Stimulated activated CD8-positive, alpha-beta memory T cell treated with anti-CD3 and anti-CD28 coated beads, Interleukin-15, amount 100 ng/mL, for 4 hours (primary cell): ENCODE measurements at places on chromosomes 3 and 15.

GRCh38 chr3:4850211-4850927 lies 128.9 kb upstream of the BHLHE40 start:
- DNase-seq, result no peak

- no peak for DNase-seq
These were observed 12.2 kb downstream of the SLTM start for GRCh38 chr15:58921267-58921790.

GRCh38 chr15:42737529-42738328 lies 801 bp upstream of the CDAN1 start:
- DNase-seq, result no peak

DNA sequence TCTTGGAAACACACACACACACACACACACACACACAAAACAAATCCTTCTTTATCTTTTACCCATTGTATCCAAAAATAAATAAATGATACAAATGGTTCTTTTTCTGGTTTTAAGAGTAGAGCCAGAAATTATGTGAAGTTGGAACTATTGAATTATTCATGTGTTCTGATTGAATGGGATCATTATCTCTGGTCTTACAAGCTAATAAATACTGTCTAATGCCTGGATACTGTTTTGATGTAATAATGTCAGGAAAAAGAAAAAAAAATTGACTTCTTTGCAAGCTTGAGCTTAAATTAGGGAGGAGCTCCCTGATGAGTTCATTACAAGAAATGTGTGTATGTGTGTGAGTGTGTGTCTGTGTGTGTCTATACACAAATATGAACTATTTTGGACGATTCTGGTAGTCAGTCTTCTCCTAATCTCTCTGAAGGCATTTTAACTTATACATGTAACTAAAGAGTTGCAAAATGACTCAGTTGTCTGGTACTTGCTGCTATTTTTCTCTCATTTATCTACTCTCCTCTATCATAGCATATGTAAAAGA lies 507.2 kb upstream of the AGTR1 start:
- no peak for DNase-seq

DNA sequence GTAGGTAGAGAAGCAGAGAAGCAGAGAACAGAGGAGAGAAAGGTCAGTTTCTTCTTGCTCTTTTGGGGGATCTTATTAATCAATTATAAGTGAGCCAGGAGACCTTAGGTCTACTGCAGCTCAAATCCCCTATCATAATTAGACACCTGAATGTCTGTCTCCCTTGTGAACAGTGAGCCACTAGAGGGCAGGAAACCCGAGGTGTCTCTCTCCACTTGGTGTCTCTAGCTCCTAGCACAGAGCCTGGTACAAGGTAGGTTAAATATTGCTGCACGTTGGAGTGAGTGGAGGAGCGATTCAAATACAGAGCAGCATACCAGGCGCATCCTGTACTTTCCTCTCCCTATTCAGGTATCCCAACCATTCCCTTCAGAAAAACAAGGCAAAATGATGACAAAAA lies 2.0 kb upstream of the ST8SIA2 start:
- no peak for DNase-seq

DNA sequence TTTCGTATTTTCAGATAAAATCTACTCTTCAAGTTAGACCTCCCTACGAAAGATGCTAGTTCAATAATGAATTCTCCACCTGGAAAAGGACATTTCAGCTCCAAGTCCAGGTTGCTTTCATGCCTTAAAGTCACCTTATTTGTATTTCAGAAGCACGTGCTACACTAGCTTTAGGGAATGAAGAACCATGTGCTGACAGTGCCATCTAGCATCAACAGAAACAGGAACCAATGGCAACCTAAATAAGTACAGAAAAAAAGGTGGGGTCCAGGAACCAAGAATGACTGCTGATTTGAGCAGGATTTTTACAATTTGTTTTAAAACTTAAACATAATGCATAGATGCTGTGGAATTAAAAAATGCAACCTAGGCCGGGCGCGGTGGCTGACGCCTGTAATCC lies 77.6 kb upstream of the SNRPN start:
- DNase-seq, result no peak

GRCh38 chr15:86541540-86541939 lies 461.9 kb downstream of the AGBL1 start:
- DNase-seq, result no peak

DNA sequence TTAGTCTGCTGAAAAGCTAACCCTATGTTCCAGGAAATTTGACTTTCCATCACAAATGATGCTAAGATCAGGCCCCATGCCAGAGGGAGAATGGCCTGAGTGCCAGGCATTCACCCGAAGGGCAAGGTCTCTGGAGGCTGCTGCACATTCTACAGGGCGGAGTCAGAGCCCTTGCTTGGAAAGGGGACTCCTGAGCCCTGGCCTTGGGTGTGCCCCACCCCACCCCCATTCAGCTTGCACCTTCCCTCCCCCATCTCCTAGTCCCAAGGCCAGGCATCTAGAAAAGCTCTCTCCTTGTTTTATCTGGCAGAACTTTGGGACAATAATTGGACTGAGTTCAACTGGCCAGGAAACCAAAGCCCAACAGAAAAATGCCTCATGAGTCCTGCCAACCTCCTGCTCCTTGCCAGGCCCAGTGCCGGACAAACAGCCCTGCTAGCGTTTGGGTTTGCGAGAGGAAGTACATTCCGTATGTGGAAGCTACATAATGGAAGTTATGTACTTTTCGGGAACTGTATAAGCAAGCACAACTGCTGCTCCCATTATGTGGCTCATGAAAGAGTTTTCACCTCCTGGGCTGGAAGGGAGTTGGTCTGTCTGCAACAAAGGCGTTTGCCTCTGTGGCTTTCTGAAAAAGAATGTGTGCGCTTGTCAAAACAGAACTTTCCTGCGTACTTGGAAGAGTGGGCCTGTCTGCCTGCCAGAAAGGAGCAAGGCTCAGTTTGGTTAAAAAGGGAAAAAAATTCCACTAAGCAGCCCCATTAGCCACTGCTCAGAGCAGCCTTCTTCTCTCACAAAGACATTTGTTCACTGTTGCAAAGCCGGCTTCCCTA lies 321.5 kb upstream of the CTNNB1 start:
- DNase-seq, result no peak

DNA sequence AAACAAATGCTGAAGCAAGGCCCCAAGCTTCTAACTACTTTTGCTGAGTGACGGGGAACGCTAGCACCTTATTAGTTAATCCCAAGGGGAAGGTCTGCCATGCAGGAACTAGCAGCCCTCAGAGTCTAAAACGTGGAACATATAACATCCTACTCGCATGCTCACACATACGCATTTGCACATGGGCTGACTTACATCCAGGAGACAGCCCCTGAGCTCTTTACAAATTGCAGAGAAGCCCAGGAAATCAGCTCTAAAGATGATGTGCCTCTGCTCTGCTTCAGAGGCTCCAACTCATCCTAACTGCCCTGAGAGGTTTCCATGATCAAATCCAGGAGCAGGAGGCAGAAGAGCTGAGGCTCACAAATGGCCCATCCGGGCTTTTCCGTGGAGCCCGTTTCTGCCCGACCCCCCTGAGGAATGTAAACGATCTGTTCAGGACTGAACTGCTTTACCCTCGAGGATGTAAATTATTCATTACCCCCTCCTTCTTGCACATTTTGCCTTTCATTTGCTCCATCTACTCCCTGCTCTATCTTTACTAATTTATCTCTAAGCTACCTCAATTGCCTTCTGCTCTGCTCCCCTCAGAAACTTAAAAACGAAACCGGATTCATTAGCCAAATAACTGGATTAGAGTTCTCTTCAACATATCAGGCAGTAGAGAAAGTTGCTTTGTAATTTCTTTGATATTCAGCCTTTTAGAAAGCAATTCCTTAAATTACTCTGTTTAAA lies 141.9 kb upstream of the CCDC54 start:
- DNase-seq, result no peak

GRCh38 chr3:71101626-71102025 lies 481.9 kb downstream of the FOXP1 start:
- DNase-seq, result no peak

- DNase-seq, result no peak
These were observed 259.2 kb downstream of the CPNE4 start for GRCh38 chr3:131775650-131776049.

DNA sequence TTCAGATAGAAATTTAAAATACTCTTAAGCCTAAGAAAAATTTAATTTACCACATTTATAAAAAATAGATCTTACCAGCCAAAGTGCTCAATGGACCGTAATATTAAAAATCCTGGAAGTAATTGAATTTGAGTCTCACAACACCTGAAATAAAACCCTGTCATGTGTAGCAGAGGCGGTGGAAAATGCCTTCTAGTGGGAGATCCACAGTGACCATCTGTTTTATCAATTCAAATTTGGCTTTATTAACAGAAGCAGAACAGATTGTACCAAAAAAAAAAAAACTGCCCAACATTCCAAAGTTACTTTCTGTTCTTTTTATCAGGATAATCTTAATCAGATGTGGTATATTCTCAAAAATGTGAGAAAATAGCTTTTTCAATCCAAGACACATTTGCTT lies 71.7 kb downstream of the DMXL2 start:
- DNase-seq, result no peak

DNA sequence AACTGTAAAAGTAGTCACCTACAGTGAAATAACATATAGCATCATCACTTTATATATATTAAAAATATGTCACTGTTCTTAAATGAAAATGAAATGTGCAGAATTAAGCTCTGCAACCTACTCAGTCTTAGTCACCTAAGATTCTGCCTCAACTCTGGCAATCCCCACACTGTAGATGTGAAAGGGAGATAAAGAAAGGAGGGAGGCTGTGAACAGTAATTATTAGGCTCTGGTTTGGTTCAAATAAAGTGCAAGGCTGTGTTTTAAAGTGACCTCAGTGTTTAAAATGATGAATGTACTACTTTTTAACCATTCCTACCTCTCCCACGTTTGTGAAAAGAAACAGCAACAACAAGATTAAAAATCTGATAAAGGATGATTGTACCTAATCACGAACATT lies 72.2 kb downstream of the ATP8B4 start:
- DNase-seq, result no peak

DNA sequence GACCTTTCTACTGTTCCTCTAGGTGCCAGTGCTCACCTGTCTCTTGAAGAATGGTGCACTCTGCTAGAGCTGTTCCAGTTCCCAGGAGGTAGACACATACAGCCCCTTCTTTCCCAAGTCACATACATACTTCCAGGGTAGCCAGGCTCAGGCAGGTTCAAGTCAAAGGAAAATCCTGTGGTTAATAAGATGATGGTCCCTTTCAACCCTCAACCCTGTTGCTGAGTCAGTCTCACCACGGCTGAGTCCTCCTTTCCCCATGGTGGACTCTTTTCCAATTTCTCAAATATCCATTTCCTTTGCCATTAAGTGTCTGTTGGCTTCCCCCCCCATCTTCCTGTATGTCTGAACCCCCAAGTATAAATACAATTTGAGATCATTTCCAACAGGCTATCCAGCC lies 56.1 kb upstream of the ACAN start:
- DNase-seq, result no peak

DNA sequence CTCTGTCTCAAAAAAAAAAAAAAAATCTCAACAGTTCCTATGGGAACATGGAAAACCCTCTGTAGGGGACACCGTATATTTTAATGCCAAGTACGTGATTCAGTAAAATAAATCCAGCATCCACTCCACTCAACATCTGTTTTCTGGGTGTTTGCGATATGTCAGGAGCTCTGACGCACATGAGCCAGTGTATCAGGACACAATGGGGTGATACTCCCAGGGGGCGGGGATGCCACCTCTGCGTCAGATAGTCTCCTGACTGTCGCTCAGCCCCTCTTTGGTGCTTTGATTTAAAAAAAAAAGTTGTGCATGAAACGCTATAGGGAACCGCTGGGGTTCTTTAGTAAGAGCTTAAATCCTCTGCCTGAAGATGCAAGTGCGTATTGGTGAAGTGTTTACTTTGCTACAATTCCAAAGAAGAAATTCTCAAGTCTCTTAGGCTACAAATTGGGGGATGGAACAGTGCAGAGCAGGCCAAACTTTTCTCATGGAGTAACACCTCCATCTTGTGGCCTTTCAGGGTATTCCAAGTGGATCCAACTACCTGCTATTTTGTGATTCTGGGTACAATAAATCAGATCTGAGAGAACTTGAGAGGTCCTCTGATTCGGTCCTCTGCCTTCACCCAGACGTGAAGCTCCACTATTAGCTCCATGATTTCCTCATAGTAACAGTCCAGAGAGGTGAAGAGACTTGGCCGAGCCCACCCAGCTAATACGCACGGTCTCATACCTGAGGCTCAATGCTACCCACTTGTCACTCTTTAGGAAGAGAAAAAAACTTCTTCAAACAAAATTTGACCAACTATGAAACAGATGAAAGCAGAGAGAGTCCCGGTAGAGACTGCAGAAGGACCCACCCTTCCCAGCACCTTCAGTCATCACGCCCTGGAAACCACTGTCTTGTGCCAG lies 9.3 kb upstream of the NR2E3 start:
- DNase-seq, result no peak

- DNase-seq, result no peak
These were observed 54.7 kb downstream of the TRPM1 start for GRCh38 chr15:31046759-31047359.

- no peak for DNase-seq
These were observed 124.3 kb upstream of the LRRC3B start for GRCh38 chr3:26498271-26498670.

- DNase-seq, result no peak
These were observed 66.6 kb downstream of the SYNPR start for GRCh38 chr3:63344661-63345060.

DNA sequence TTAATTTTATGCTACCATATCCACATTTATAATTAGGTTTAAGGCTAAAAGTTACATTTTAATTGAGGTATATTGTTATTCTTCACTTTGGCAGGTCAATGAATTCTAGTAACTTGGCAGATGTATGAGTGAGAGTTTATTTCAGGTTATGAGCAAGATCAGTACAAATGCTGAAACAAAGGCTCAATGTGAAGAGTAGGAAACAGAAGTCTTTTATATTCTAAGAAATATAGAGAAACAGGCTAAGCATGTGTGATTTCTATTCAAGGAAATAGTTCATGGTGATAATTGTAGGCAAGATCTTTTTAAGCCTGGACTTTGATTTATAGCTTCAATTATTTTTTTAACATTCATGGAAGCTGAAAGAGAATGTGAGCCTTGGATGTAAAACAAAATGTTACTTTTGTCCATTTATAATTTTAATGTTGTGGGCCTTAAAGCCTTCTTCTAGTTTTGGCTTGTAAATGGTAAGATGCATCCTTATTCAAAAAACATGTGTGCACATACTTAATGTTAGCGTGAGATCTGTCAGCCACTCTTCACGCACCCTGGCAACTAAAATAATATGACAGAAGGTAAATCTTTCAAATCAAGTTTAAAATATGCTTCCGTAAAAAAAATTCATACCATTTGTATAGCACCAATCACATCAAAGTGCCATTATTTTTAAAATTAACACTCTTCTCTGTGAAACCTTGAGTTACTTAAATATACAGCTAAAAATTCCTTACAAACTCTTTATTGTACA lies 22.8 kb upstream of the OSTN start:
- no peak for DNase-seq

DNA sequence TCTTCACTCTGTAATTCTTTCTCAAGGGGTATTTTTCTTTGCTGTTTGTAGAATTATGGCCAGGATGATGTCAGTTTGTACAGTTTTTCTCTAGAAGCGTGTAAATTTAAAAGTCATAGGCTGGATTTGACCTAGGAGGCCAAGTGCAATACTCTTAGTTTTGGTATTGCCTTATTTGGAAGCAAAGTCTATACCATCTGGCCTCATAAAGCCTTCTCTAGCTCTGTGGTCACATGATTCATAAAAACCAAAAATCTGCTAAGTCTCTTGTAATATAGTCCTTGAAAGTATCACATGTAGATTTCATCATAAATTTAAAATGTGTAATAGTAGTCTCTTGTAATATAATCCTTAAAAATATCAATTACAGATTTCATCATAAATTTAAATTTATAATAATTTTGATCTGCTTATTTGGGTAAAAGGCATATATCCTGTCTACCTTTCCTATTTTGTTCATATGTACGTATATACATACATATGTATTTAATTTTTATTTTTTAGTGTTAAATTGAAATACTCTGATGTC lies 25.6 kb downstream of the TEX9 start:
- no peak for DNase-seq
